ENCODE measurements at places on chromosomes 7 and 10.

- DNase-seq = no peak
Observed at GRCh38 chr10:89296220-89296648, 5.6 kb upstream of the IFIT2 start.

DNA sequence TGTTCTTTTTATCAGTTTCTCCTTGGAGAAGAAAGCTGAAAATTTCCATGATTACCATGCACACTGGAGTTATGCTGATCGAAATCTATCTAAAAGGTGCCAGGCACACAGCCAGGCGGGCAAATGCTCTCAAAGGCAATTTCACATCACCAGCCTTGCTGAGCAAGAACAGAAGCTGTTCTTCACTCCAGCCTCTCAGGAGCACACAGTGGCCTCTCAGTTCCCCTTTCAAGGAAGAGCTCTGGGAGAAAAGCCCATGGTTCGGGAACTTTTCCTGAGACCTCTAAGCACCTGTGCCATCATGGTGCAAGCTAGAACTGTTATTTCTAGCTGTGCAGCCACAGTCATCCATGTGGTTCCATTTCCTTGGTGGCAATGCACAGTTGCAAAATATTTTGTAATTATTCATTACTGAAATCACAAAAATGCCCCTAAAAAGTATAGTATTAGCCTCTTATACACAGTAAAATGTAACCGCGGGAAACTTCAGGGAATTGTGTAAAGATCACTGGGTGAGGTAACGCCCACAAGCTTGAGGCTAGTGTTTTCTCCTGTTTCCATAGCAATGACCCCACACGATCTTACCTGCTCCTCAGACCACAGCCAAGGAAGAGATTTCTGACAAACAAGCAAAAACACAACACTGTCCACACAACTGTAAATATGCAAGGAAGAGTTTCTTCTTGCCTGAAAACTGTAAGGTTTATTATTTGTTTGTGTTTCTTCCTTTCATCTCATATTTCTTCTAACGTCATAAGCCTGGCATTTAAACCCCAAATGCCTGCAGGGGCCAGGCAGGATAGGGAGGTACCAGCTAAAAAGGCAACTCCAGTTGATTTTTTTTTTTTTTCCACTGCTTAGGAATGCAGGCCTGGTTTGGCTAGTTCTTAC lies 121.2 kb downstream of the FAM107B start:
- DNase-seq = no peak

- DNase-seq = no peak
Observed at GRCh38 chr7:6375348-6376101, 72.2 kb downstream of the DAGLB start.

GRCh38 chr10:118669020-118669791 lies 73.8 kb upstream of the PRLHR start:
- DNase-seq = no peak

- DNase-seq = no peak
Observed at GRCh38 chr10:45374350-45375052, 485 bp downstream of the ALOX5 start.
